ENCODE measurements at places on chromosomes 7 and 10.
A peak's percentile ranks its signal among the peaks of the same experiment; 100 is the strongest.

DNA sequence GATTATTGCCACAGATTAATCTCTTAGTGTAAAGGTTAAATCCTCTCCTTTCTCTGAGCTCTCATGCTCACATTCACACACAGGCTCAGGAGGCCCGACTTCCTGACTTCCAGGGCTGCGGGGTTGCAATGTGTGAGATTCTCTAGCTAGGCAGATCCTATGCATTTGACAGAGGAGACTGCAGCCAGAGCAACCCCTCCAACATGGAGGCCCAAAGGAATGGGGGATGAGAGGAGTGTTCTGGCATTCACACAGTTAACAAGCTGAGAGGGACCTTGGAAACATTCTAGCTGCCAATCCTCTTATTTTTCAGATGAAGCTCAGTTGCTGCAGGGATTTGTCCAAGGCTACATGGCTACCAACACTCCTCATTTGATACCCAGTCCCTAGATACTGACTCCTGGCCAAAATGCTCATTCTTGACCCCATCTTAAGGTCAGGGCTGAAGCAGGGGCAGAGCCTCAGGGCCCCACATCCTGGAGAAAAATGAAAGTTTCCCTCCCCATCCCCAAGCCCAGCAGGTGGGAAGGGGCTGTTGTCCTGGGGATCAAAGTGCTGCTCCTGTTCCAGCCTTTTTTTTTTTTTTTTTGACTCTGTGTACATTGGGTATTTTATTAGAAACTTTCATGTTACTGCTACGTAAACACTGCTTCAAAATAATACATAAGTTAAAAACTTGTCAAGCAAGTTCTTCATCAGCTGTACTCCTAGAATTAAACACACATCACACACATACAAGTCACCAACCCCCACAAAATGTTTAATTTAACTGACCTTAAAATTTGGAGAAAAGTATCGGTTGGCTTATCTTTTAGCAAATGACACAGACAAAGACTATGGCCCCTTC, 325.6 kb downstream of the PLXNA4 start:
- no peak for DNase-seq

GRCh38 chr7:81308643-81309322, 389.9 kb upstream of the SEMA3C start:
- DNase-seq = no peak

GRCh38 chr10:126476246-126476645, 88.0 kb upstream of the ADAM12 start:
- no peak for DNase-seq

DNA sequence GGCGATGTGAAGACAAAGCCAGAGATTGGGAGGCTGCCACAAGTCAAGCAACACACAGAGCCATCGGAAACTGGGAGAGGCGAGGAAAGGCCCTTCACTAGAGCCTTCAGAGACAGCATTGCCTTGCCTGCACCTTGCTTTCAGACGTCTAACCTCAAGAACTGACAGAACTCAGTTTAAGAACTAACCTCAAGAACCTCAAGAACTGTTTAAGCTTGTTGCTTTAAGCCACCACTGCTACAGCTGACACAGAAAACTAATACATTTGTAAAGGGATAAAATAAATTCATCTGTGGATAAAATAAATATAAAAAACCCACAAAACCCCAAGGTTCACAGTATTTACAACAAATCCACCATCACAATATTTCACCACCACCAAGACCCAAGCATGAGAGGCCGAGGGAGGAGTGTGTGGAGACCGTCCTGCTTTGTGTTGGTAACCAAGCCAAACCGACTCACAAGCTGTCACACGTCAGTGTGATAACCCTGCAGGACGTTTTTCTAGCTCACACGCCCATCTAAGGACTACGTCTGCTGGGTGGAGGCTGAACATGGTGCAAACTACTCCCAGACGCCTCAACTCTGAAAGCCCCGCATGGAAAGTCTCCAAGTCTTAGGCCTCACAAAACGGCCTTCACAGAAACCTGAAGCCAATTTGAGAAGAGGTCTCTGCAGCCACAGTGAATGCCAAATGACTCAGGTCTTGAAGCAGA, 116.8 kb downstream of the ABLIM1 start:
- peak; percentile 29 for DNase-seq

GRCh38 chr10:77036993-77037734, 600.4 kb downstream of the KCNMA1 start:
- DNase-seq = no peak

DNA sequence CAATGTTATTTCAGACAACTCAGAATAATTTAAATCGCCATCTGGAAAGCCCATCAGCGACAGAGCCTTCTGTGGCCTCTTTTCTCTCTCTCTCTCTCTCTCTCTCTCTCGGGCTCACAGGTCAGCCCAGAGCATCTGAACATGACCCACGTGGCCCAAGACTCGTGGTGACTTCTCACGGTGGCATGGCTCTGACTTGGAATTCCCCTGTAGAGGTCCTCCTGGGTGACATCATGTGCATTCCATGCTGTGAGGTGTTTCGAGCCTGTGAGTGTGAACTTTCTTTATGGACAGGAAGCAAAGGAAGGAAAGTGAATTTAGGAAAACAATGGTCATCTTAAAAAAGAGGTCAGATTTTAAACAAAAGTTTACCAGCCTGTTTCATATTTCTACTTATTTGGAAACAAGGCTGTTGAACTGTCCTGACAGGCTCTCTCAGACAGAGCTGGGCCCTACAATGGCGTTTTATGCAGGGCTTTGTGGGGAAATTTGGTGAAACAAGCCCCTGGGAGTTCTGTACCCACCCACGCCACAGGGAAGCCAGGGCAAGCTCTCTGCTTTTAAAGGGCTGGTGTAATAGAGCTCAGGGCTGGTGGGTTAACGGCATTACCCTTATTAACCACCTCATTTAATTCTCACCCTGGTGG, 359.7 kb upstream of the ZNF32 start:
- DNase-seq = no peak

DNA sequence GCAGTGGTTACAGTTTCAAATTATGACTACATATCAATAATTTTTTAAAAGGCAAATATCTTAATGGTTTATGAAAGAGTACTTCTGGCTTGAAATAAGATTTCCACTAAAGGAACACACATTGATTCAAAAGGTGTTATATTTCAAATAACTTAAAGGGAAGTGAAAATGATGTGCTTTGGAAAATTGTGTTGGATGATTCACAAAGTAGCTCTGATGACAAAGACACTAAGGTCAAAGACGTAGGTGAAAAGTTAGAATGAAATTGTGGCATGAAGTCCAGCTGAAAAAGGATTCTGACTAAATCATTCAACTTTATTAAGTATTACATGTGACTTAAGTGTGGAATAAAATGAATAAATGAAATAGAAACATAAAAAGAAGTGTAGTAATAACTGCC, 20.8 kb upstream of the OR2A5 start:
- DNase-seq = no peak
